ENCODE measurements at places on chromosomes 5 and 9.

GRCh38 chr9:90807006-90807405 is 5.4 kb downstream of the SYK start:
- DNase-seq: no peak

- DNase-seq: peak; percentile 12
Measured at GRCh38 chr5:115209279-115209678, 39.6 kb upstream of the TRIM36 start.

DNA sequence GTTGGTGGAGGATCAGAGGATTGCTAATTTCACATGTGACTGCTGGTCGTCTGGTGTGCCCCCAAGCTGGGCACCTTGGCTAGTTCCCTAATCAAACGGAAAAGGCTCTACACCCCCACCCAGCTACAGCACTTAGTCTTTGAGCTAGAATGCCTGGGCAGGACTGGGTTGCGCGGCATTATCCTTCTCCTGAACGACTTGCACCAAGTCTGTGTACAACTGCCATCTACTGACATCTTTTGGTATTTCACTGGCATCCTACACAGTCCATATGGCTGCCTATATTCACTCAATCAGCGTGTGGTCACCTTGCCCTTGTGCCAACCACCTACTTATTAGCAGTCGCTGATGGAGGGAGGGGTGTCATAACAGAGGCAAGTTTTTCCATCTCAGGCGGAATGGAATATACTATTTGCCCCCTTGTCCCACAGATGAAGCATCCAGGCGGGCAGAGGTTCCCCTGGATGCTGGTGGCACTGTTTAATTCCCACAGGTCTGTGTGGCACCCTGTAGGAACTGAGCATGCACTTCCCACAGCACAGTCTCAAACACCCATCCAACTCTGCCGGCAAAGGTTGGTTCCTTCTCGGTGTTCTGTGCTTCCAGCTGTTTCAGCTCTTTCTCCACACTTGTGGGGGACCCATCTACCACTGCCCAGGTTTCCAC is 150.1 kb downstream of the OSTF1 start:
- no peak for DNase-seq

DNA sequence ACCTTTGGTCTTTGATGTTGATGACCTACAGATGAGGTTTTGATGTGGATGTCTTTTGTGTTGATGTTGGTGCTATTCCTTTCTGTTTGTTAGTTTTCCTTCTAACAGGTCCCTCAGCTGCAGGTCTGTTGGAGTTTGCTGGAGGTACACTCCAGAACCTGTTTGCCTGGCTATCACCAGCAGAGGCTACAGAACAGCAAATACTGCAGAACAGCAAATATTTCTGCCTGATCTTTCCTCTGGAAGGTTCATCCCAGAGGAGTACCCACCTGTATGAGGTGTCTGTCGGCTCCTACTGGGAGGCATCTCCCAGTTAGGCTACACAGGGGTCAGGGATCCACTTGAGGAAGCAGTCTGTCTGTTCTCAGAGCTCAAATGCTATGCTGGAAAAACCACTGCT is 694.5 kb upstream of the CDH6 start:
- DNase-seq: no peak

GRCh38 chr5:138623053-138623452 is 47.9 kb upstream of the HSPA9 start:
- no peak for DNase-seq

DNA sequence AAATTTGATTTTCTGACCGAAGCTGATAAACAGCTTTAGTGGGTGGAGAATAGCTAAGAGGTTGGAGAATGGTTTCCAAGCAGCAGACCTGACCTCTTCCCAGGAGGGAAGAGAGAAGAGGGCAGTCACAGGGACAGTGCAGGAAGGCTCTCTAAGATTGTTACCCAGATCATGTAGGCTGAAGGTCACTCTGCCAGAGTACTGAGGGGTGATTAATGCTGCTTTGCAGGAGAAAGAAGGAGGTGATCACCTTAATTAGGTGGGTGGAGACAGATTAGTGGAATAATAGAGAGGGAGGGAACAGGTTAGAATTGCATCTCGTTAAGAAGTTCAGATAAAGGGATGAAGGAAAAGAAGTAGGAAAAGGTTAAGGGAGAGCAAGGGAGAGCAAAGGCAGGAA is 440.5 kb downstream of the BRINP1 start:
- DNase-seq: no peak

- DNase-seq: no peak
Measured at GRCh38 chr5:112257976-112258375, 161.1 kb downstream of the EPB41L4A start.

DNA sequence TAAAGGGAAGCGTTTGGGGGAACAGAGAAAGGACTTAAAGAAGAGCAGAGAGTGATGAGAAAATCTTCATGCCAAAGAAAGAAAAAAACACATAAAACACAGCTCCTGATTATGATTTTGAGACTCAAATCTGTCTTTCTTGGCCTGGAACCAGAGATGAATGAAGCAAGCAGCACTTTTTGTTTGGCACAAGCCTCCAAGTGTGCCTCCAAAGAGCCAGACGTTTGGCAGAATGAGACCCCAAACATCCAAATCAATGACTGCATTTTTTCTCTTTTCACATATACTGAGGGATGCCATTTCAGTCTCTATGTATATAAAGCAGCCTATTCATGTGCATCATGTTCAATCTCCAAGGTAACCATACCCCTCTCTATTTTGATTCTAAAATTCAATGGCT is 424.2 kb downstream of the TUSC1 start:
- no peak for DNase-seq

DNA sequence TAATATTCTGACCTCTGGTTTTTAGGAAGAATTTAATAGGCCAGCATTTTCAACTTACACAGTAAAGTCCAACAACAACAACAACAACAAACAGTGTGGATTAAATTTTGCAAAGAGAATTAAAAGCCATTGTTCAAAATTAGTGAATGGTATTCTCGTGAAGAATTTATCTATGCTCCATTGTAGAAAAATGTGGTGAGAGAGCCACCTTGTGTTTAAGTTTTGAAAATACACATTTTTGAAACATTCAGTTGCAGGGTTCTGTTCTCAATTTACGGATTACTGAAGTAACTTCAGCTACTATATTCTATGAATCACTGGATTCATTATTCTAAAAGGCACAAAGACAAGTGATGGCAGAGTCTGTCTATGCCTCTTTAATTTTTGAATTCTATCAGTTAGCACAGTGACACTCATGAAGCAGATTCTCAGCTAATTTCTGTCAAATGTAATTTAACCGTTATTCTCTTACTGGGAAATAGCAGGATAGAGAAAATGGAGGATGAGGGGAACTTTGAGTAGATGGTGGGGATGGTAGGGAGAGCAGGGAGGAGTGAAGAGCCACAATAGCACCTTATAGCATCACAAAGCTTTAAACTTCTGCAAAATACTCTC is 11.0 kb downstream of the CCDC152 start:
- DNase-seq: no peak

DNA sequence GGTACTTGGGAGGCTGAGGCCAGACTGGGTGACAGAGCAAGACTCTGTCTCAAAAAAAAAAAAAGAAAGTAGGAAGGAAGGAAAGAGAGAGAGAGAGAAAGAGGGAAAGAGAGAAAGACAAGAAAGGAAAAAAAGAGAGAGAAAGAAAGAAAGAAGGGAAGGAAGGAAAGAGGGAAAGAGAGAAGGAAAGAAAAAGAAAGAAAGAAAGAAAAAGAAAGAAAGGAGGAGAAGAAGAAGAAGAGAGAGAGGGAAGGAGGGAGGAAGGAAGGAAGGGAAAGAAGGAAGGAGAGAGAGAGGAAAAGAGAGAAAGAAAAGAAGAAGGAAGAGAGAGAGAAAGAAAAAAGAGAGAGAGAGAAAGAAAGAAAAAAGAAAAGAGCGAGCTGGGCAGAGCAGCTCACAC is 3.1 kb upstream of the ZER1 start:
- no peak for DNase-seq

DNA sequence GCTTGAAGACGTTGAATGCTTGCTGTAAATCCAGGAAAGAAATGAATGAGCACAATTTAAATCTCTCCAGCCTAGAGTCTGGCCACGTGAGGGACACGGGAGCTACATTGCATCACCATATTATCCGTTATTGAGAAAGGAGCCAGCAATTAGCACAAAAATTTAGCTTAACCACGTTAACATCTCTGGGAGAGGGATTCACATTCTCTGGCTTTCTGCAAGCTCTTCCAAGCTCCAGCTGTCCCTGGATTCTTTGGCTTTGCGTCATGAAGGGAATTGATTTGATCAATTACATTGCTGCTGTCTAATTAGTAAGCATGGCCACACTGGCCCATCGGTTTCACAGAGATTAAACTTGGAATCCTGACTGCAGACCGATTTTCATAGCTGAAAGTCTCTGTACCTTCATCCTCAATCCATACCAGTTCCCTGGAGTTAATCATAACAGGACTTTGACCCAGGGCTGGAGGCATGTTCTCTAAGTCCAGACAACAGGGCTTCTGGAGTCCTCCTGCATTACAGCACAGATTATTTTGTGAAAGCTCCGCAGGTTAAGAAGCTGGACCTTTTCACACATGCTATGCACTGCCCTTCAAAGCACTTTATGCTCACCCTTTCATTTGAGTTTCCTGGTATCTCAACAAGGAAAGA is 31.6 kb downstream of the ADRA1B start:
- no peak for DNase-seq

GRCh38 chr9:89352874-89353649 is 34.8 kb downstream of the SECISBP2 start:
- no peak for DNase-seq

- DNase-seq: no peak
Measured at GRCh38 chr5:136040746-136041415, 12.1 kb downstream of the TGFBI start.

- DNase-seq: no peak
Measured at GRCh38 chr9:70073193-70073592, 29.5 kb downstream of the MAMDC2 start.

- DNase-seq: peak; percentile 46
Measured at GRCh38 chr5:124649491-124650146, 96.8 kb downstream of the ZNF608 start.

DNA sequence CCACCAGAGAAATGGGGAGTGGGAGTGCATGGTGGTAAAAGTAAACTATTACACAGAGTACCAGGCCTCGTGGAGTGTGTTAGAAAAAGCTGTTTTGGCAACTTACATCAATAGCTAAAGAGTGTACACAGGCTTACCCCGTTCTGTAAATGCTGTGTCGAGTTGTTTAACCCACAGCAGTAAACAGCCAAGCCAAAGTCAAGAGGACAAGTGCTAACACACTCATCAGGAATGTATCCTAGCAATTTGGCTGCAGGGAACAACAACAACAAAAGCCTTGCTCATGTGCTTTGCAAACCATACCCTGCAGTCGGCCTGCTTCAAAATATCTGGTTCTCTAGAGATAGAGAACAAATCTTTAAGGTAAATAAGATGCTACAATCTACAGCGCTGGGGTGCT is 15.9 kb downstream of the DAP start:
- DNase-seq: no peak

GRCh38 chr9:130010151-130010988 is 32.6 kb downstream of the FNBP1 start:
- no peak for DNase-seq

- no peak for DNase-seq
Measured at GRCh38 chr5:74009502-74009901, 383.5 kb downstream of the ARHGEF28 start.

- no peak for DNase-seq
Measured at GRCh38 chr5:178301641-178302040, 69.0 kb upstream of the PHYKPL start.

DNA sequence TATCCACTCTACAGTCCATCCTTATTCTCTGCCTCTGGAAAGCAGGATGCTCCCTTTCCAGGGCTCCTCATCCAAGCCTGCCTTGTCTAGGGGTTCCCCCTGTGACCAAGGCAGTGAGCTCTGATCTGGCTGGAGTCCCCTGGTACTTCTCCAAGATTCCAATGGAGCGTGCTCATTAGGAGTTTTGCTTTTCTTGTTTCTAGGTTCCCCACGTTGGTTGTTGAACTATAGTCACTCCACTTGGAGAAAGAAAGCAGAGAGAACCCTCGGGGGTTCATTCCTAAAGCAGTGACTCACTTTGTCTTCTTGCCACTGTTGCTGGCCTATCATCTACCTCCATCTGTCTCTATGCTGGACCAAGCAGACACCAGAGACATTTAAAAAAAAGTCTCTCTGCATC is 192.6 kb downstream of the TLE4 start:
- DNase-seq: no peak

GRCh38 chr9:20382460-20383071 is 239.7 kb downstream of the MLLT3 start:
- no peak for DNase-seq

DNA sequence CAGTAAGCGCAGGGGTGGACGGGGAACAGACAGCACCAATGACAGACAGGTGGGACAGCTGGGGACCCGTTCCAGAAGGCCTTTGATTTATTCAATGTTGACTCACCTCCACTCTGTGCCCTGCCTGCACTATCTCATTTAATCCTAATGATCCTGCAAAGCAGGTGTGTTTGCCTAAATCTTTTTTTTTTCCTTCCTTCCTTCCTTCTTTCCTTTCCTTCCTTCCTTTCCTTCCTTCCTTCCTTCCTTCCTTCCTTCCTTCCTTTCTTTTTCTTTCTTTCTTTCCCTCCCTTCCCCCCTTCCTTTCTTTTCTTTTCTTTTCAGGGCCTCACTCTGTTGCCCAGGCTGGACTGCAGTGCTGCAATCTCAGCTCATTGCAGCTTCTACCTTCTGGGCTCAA is 17.1 kb upstream of the CORO2A start:
- no peak for DNase-seq

- DNase-seq: no peak
Measured at GRCh38 chr9:78821126-78821822, 524.3 kb downstream of the PSAT1 start.

GRCh38 chr9:13992138-13993088 is 321.5 kb downstream of the NFIB start:
- no peak for DNase-seq

DNA sequence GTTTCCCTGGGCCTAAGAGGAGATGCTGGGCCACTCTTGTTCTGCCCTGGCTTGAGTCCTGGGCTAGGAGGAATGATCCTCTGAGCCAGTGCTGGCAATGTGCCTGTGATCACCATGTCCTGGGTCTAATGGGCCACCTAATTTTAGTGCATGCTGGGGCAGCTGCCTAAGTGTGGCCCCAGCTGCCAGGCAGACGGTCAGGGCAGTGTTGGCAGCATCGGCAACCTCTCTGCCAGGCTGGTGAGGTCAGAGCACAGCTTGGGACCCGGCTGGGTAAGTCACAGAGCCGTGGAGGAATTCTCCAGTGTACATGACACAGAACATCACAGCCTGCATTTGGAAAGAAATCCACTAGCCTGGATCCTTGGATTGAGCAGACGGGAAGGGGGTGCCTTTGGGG is 21.4 kb upstream of the PITX1 start:
- DNase-seq: no peak

GRCh38 chr5:159040181-159040580 is 59.5 kb downstream of the EBF1 start:
- DNase-seq: no peak

- no peak for DNase-seq
Measured at GRCh38 chr5:96868603-96869371, 7.5 kb upstream of the ERAP2 start.

- no peak for DNase-seq
Measured at GRCh38 chr5:90558344-90559192, at the start of gene ADGRV1. Gene ADGRV1, plus strand, starts transcription at chr5:90558797. Its CDS starts 99 bp downstream, at chr5:90558896.

- DNase-seq: no peak
Measured at GRCh38 chr9:105608721-105609598, 51.0 kb downstream of the FKTN start.
